ENCODE measurements at places on chromosomes 16 and 17.

GRCh38 chr17:13351046-13351445, 250.7 kb downstream of the HS3ST3A1 start:
- no peak for DNase-seq

DNA sequence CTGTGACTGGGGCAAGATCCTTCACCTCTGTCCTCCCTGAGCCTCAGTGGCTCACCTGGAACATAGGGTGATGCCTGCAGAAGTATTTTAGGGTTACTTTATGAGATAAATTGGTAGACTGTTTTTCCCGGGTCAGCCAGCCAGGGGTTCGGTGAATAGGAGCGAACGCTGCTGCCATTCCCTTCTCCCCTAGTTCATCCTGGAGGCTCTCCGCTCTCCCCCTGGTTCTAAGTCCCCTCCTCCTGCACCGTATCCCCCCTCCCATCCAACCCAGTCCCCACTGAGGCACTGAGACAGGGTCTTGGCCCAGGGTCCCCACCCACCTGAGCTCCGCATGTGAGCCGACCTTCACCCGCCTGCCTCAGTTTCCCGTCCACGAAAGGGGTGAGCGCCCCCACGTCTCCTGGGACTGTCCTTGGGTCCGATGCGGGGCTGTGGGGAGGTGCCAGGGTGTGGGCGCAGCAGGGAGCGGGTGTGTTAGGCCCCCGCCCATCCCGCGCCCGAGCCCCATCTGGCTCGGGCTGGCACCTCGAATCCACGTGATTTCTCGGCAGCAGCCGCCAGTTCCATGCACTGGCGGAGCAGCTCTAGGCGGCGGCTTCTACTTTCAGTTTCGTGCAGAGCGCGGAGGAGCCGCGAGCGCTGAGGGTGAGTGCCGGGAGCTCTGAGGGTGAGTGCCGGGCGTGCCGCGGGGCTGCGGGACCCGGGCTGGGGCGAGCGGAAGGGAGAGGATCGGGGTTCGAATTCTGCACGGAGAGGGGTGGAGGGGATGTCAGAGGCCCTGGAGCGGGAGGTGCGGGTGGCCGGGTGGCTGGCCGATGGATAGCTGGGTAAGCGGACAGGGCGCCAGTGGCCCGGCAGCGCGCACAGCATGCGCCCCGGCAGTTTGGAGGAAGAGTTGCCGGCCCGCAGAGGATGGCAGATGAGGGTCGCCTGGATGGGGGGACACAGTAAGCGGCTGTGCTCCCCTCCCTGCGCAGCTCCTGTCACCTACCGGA, at the start of gene NLRC5:
Gene NLRC5 (plus strand): TSS at position 610 of the 998 bp plus-strand sequence. CDS start 31,156 bp downstream, outside the sequence.
- DNase-seq, result peak; percentile 84

- no peak for DNase-seq
These were observed at the start of gene HSPB9 for GRCh38 chr17:42122371-42123303. Gene HSPB9, plus strand, starts transcription at chr17:42122804. Its CDS starts 47 bp downstream, at chr17:42122851.

- DNase-seq, result no peak
These were observed 75.4 kb downstream of the YPEL2 start for GRCh38 chr17:59406808-59407381.

GRCh38 chr17:54435966-54436365, 464.7 kb upstream of the TOM1L1 start:
- no peak for DNase-seq

GRCh38 chr16:22948058-22948602, 134.2 kb downstream of the HS3ST2 start:
- DNase-seq, result no peak
